ENCODE measurements at places on chromosomes 5 and 9.

DNA sequence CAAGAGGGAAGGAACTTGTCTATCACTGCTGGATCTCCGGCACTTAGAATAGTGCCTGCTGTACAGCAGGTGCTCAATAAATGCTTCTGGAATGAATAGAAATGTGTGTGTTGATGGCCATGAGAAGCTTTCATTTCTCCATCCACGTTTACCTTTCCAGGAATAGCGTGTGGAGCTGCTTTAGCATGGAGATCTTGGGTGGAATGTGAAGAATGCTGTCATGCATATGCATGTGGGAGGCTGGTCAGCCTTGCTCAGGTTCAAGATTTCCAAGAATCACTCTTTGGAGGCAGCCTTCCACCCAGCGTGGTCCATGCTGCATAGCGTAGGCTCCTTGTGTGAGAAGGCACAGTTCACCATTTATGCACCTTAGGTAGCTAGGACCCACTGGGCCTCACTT lies 19.2 kb downstream of the COL15A1 start:
- DNase-seq, result peak; percentile 71

DNA sequence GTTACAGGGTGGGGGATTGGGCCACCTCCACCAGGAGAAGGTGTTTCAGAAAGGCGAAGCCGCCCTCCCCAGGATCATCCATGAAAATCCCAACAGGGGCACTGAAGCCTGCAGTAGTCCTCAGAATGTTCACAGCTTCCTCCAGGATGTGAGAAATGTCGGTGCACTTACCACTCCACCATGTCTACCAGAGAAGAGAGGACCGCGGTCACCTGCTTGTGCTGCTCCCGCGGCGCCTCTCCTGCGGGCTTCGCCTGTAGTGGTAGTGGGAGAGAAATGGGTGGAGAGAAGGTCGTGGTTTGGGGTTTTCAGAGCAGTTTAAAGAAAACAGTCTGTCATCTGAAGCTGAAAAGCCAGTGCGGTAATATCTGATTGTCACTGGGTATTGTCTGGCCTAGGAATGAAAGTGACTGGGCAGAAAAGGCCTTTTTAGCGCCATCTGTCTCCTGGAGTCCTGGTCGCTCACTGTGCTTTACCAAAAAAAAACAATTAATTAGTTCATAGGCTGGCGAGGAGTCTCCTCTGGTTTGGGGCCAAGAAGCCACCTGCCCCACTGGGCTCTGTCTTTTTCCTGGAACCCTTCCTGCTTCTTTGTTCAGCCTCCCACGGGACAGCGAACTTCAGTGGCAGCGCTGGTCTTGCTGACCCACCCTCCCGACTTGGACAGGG lies 23.0 kb upstream of the PPP1R26 start:
- no peak for DNase-seq

DNA sequence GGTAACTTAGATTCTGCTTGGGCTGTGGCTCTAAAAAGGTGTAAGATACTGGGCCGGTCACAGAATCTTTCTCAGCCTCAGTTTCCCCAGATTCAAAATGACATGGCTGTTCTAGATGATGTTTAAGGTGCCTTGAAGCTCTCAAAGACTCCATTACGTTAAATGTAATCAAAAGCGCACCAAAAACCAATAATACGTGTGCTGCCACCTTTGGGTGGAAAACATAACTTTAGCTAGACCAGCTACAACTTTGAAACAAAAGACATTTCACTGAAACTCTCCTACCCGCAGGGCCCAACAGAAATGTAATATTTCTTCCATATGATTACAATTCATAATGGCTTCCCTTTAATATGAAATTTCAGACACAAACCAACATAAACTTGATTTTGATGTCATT lies 35.0 kb upstream of the PCSK5 start:
- peak; percentile 15 for DNase-seq

GRCh38 chr5:180170106-180170809 lies 38.8 kb downstream of the RASGEF1C start:
- DNase-seq, result no peak

DNA sequence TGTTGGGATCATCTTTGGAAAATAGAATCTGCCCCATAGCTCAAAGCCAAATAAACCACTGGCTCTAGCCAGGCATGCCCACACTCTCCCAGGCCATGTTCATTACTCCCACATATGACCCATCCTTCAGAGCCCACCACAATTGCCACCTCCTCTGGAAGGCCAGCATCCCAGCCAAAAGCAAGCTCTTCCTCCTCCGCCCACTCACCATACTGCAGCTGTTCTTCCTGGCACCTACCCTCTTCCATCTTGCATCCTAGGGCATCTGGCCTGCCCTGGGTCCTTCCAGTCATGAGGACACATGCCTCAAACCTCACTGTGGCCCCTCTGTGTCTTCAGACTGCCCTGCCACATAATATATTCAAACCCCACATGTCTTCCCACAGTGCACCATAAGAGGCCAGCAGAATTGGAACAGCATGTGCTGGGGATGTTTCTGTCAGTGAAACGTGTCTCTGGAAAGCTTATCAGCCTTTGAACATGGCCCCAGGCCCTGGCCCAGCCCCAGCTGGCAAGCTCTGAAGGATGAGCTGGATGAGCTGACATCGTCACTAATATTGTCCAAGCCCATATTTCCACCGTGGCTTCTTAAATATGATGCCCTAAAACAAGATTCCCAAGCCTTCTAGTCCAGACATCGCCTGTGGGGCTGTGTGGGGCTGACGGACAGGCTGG lies 230.8 kb downstream of the AGTPBP1 start:
- DNase-seq, result no peak

GRCh38 chr5:150612905-150613670 lies 27.4 kb upstream of the SYNPO start:
- no peak for DNase-seq

DNA sequence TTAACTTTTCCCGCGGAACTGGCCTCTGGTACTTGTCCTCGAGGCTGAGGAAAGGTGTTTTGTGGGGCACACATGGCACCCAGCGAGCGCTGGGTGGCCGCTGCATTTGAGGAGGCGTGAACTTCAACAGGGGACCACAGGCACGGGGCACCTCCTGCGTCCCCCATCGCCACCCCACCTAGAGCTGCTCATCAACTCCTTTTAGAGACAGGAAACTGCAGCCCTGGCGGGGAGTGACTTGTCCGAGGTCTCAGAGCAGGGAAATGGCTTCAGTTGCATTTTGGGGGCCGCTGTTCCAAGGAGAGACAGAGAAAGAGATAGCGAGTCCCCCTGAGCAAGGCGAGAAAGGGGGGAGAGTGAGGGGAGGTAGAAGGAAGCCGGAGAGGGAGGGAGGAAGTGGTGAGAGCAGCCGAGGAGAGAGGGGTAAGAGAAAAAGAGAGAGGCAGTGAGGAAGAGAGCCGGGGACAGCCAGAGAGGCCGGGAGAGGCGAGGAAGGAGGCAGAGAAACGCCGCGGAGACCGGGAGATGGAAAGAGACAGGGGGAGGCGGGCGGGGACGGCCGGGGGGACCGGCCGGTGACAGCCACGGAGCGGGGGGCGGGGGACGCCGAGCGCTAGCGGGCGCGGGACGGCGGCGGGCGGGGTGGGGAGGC lies 12.5 kb upstream of the LHX2 start:
- no peak for DNase-seq

GRCh38 chr9:92917176-92917800 lies 30.0 kb upstream of the FGD3 start:
- DNase-seq, result no peak

DNA sequence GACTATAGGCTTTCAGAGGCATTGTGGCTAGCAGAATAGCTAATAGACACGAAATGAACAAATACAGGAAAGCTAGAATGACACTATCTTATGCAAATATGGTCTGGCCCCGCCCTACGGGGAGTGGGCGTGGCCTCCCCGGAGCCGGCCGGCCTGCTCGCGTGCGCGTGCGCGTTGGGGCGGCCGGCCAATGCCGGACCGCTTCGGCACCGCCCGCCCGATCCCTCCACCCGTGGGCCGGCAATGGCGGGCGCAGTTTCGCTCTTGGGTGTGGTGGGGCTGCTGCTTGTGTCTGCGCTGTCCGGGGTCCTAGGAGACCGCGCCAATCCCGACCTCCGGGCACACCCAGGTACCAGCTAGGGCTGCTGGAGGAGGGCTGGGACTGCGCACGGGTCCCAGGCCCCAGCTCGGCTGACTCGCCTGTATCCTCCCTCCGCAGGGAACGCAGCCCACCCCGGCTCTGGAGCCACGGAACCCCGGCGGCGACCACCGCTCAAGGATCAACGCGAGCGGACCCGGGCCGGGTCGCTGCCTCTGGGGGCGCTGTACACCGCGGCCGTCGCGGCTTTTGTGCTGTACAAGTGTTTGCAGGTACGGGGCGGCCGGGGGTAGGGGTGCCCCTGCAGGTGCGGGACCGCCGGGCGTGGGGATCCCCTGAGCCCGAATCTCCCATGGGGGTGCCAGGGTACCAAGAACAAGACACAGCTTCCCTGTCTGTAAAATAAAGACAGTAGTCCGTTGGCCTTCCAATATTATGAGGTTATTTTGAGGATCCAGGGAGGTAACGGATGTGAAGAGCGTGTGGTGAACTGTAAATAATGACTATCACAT lies at the start of gene CCDC107:
Gene CCDC107, plus strand, starts transcription at position 156 of the 831 bp plus-strand sequence. Its CDS starts 88 bp downstream, at position 244.
- DNase-seq, result peak; percentile 66

GRCh38 chr9:26502311-26502710 lies 390.3 kb downstream of the CAAP1 start:
- peak; percentile 5 for DNase-seq

DNA sequence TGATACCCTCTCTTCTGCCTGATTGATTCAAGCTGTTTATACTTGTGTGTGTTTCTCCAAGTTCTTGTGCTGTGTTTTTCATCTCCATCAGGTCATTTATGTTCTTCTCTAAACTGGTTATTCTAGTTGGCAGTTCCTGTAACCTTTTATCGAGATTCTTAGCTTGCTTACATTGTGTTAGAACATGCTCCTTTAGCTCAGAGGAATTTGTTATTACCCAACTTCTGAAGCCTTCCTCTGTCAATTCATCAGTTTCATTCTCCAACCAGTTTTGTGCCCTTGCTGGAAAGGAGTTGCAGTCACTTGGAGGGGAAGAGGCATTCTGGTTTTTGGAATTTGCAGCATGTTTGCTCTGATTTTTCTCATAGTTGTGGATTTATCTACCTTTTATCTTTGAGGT lies 126.2 kb upstream of the FTMT start:
- no peak for DNase-seq

- DNase-seq, result no peak
These were observed 241.2 kb downstream of the TRIM32 start for GRCh38 chr9:116928289-116928688.

DNA sequence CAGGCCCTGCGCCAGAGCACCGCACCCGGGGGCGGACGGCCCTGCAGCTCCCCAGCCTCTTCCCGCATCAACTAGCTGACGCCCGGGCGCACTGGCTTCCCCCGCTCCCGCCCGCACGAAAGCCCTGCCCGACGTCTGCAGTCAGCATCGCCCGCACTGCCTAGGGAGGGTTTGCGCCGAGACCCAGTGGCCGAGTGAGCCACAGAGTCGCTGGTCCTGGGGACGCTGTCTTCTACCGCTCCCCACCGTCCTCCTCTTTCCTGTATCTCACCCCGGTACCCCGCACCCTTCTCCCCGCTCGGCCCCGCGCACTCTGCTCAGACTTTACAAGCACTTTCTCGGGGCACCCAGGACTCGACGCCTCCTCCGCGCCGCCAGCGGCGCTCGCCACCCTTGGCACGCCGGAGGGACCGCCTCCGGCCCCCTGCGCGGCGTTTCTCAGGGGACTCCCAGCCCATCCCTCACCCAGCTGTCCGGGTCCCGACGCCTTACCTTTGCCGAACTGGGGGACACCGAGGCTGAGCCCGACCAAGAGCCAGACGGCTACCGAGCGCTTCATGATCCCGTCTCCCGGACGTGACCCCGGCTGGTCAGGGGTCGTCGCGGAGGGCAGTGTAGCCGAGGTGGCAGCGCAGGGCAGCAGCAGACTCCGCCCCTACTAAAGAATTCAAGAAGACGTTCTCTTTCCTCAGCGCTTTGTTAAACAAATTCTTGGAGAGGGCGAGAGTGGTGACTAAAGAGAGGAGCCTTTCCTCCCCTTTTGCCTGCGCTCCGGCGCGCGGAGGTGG lies 670 bp downstream of the EDIL3 start:
- peak; percentile 49 for DNase-seq

- DNase-seq, result no peak
These were observed 812.9 kb upstream of the ZNF608 start for GRCh38 chr5:125559296-125559695.

- no peak for DNase-seq
These were observed 3.1 kb upstream of the IL7R start for GRCh38 chr5:35853631-35854030.

- peak; percentile 3 for DNase-seq
These were observed 644.8 kb downstream of the EFNA5 start for GRCh38 chr5:107025712-107026497.

DNA sequence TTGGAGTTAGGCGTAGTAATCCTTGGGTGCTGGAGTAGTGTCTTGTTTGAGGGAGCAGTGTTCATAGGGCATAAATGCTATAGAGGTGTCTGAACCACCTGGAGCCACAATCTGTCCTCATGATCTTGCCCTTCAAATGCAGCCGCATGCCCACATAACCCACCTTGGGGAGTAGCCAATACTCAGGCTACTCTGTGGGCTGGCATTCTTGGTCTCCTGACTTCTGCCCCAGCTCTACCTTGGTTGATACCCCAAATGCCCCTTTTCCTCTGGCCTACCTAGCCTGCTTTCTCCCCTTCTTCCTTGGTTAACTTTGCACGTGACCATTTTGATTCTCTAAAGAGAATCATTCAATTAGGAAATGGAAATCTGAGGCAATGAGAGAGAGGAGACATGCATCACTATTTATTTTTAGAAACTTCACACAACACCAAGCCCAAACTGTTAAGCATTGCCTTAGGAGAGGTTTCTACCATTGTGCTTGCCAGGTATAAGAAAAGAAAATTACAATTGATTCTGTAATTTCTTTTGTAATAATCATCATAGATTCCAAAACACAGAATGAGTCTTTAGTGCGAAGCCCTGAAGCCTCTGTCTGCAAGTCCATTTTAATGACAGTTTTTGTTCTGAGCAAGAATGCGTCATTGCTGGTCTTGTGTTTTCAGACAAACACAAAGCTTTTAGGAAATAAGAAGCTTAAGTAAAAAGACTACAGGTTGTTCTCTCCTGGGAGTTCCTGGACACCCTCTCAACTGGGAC lies 135.2 kb downstream of the C9orf152 start:
- DNase-seq, result no peak

DNA sequence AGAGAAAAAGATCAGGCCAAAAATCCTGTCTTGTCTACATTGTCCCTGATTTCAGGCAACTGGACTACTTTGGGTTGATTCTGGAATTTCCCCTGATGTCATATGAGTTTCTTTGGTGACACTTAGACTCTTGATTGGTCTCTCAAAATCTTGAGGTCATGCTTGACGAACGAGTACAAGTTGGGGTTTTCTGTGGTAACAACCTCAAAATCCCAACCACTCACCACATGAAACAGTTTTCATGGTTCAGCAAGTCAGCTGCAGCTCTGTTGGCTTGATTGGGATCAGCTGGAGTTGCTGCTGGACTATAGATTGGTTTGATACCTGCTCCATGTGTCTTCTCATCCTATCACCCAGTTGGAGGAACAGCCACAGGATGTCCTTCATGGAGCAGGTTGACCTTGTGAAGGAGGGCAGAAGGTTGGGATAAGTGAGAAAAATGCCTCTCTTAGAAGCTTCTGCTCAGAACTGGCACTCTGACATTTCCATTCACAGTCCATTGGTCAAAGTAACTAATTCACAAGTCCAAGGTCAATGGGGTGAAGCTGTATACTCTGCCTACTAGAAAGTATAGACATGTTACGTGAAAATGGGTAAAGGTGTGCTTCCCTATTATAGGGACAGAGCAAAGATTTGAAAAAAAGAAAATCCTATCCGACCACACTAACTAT lies 284.5 kb downstream of the SH3GL2 start:
- no peak for DNase-seq
